Renal cortical epithelial cell (primary cell): ENCODE measurements at places on chromosomes 3 and 15. TPM values are rescaled to one million over a fixed set of nuclear protein-coding genes. Genes with fewer than 3 reads are reported as not detected.

GRCh38 chr3:157275832-157276231 is 115.9 kb upstream of the CCNL1 start:
- no peak for DNase-seq

The FGF7 gene
- total RNA-seq: 0.15 TPM in 1 of 2 replicates, not detected in the other

DNA sequence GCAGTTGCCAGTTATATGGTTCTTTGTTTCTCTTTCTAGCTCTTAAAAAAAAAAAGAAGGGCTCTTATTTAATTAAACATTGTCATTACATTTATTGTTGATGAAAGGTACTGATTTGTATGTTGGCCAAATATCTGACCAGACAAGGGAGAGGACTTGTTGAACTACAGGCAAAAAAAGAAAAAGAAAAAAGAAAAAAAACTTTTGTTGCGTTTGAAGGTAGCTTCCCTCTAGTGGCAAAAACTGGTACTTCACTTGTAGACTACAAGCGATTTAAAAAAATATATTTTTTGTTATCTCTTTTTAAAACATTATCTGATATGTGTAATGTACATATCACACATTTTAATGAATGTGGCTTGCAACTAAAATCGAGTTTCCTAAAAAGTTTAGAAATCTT is 280.6 kb downstream of the ROBO2 start:
- DNase-seq: peak; percentile 64

DNA sequence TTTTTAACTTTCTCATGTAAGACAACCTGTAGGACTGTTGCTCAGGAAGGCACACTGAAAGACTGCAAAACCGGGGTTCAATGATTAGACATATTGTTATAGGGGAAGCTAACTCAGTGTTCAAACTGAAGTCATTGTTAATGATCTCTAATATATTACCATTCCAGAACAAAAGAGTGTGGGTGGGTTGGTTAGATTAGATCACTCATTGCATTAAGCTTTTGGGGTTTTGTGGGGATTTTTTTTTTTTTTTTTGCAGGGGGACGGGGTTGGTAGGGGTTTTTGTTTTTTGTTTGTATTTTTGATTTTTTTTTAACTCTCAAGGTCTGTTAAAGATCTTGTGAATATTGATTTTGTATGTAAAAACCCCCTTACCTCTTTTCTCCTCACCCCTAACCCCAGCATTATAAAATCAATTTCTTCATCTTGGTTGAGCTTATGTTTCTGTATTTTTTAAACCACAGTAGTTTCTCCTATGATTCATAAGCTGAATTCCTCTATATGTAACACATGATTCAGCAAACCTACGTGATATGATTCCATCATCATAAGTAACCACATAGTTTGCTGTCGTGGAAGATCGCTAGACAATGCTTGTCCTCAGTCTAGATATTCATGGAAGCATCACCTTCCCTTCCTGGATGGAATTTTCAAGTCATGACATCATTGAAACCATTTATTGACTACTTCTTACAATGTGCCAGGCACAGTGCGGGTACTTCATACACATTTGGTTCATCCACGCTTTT is 544.1 kb upstream of the MDFIC2 start:
- peak; percentile 13 for DNase-seq

The GOLGA6A gene
- total RNA-seq: 0.05 TPM in 1 of 2 replicates, not detected in the other

GRCh38 chr3:23537101-23537551 is 268.6 kb upstream of the UBE2E1 start:
- no peak for DNase-seq

- peak; percentile 29 for DNase-seq
Observed at GRCh38 chr3:180802837-180803236, 109.6 kb upstream of the FXR1 start.

DNA sequence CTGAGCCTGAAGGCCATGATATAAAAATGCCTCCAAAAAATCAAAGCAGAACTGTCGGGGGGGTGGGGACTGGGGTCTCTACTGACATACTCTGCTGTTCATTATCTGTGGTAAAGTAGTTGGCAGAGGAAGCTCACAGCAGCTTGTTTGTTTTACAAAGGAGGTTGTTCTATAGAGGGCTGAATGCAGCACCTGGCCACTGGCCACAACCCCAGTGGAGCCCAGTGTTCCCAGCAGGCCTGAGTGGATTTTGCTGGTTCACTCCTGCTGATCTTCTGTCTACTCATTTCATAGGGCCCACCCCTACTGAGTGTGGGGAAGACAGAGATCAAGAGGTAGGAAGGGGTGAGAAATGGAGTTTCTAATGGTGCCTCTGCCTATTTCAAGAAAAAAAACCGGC is 125.5 kb downstream of the DIPK2A start:
- DNase-seq: no peak

The TMEM158 gene
- 0.35 and 6.9 TPM in 2 replicates for total RNA-seq

- DNase-seq: no peak
Observed at GRCh38 chr3:123152687-123153086, 49.1 kb upstream of the SEC22A start.

GRCh38 chr3:11846281-11847266 is at the start of gene TAMM41:
Gene TAMM41, minus strand, starts transcription at chr3:11846885. Its CDS starts 249 bp downstream, at chr3:11846636.
- DNase-seq: peak; percentile 85

- no peak for DNase-seq
Observed at GRCh38 chr3:117520582-117520981, 811.0 kb downstream of the TUSC7 start.

GRCh38 chr3:149751551-149751950 is 738 bp downstream of the COMMD2 start:
- peak; percentile 9 for DNase-seq

The PLA2G4D gene
- total RNA-seq: not detected in 2 replicates

GRCh38 chr3:194986208-194987043 is 284.5 kb downstream of the XXYLT1 start:
- DNase-seq: peak; percentile 40

DNA sequence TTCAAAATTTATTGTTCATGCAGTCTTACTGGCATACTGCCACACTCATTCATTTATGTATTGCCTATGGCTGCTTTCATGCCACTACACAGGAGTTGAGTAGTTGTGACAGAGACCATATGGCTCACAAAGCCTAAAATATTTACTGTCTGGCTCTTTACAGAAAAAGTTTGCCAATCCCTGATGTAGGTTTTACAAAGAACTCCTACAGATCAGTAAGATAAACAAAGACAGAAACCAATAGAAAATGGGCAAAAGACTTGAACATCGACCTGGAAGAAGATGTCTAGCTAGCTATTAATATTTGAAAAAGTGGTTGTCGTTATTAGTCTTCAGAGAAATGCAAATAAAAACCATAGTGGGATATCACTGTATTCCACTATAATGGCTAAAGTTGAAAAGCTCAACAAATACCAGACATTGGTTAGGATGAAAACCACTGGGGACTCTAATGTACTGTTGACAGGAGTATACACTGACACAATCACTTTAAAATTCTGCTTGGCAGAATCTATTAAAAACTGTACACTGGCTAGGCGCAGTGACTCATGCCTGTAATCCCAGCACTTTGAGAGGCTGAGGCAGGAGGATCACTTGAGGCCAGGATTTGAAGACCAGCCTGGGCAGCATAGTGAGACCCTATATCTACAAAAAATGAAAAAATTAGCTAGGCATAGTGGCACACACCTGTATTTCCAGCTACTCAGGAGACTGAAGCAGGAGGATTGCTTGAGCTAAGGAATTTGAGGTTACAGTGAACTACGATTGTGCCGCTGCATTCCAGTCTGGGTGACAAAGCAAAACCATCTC is 87.7 kb downstream of the NEO1 start:
- no peak for DNase-seq

DNA sequence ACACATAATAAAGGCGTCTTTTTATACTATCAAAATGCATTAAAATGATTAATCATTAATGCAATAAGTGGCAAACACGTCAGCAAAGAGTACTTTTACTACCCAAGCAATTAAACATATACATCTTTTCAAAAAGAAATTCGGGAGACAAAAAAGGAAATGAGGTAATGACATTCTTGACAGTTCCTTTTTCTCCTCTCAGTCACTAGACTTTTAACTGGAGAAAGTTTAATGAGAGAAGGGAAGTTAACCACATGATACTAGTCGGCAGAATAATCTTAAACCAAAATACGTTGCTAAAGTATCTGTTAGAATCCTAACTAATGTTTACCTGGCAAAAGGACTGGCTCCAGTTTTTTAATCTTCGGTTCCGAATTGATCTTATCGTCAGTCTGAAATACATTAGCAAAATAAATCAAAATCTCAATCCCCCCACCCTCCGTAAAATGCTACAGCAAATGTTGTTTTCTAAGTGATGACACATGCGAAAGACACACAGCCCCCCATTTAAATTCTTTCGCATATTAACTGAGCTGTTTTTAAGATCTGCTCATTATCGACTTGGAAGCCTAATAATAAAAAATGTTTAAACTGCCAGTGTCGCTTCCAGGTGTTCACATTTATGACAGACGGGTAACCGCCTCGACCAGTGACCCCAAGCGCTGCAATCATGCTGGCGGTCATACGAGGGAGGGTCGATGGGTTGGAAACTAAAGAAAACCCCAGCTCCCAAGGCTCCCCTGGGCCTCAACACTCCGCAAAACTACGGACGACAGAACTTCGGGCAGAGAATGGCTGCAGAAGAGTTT is 778 bp downstream of the MTMR10 start:
- DNase-seq: peak; percentile 16

- DNase-seq: peak; percentile 8
Observed at GRCh38 chr3:137792626-137793271, 28.6 kb downstream of the SOX14 start.

GRCh38 chr3:156902916-156903315 is 76.8 kb downstream of the LEKR1 start:
- no peak for DNase-seq

The GMNC gene
- total RNA-seq: 1.5 TPM in 1 of 2 replicates, not detected in the other

GRCh38 chr15:80727196-80727595 is 32.1 kb downstream of the ABHD17C start:
- DNase-seq: peak; percentile 36
